ENCODE measurements at places on chromosomes 11 and 22.

DNA sequence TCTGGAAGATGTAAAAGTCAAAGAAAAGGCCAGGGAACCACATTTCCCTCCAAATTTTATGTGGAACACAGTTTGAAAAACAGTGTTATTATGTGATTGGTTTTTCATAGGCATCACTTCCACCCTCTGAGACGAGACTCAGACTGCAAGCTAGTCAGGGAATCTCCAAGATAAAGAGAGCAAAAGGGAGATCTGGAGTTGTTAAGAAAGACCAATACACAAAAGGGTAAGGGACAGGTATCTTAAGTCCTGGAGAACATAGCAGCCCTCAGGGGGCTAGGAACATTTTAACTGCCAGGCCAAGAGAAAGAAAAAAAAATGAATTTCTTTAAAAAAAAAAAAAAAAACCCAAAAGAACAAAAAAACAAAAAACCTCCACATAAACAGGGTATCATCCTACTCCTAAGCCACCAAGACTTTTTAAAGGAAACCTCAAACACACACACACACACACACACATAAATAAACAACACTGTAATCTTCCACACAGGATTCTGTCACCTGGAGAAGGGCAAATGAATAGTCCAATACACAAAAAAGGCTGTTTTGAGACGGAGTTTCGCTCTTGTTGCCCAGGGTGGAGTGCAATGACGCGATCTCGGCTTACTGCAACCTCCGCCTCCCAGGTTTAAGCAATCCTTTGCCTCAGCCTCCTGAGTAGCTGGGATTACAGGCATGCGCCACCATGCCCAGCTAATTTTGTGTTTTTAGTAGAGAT lies 44.5 kb downstream of the CELF1 start:
- no peak for DNase-seq

GRCh38 chr11:113034576-113034975 lies 73.4 kb downstream of the NCAM1 start:
- DNase-seq, result no peak

DNA sequence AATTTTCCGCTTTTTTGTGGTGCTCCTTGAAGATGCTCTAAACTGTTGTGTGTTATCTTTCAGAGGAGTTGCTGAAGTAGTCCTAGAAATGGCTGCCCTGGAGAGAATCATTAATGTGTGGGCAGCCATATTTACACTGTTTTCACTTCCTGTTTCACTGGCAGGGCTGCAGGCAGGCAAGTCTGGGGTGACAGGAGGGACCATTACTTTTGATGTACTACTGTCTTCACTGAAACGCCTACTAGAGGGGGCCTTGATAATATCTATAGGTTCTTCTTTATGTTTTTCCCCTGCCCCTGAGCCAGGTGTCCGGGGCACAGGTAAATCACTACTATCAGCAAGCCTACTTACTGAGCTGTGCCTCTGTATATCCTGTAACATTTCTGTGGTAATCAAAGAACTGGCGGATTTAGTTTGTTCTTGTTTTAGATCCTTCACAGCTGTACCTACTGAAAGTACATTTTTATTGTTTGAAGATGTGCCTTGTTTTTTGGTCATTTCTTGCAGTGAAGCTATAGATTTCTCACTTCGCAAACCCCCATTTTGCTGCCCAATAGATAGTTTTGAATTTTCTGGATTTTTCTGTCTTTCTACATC lies 39.7 kb downstream of the ACAT1 start:
- DNase-seq, result no peak

- no peak for DNase-seq
These were observed 4.8 kb upstream of the PLA2G6 start for GRCh38 chr22:38186429-38186828.

DNA sequence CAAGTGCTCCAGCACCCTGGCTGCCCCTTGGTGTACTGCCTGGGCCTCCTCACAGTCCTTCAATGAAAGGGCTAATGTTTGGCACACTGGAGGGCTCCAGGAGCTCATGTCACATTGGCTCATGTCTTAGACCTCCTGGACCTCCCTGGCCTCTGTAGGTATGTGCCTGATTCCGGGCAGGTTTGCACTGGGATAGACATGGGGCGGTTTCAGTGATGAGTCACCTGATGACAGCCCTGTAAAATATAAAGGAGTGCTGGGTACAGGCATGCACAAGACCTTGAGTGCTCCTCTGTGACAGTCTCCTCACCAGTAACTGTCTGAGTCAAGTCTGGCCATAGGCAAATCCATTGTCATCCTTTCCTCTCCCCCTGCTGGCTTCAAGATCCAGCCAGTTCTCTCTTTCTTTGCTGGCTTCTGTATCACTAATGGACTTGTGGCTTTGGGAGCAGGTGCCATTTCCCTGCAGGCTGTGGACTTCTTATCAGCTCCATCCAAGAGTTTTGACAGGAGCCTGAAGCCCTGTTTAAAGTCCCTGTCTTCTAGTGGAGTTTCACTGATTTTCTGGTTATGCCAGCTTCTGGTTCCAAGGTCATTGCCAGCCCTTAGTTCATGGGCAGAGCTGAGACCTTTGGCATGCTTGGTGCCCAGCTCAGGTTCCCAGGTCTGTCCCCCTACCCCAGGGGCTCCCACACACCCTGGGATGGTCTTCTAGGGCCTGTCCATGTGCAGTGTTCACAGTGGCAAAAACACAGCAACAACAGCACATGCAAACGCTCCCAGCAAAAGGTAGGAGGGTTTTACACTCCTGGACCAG lies 22.7 kb upstream of the P2RY2 start:
- DNase-seq, result peak; percentile 81

- no peak for DNase-seq
These were observed 28.3 kb upstream of the KCNA4 start for GRCh38 chr11:30045144-30045543.

DNA sequence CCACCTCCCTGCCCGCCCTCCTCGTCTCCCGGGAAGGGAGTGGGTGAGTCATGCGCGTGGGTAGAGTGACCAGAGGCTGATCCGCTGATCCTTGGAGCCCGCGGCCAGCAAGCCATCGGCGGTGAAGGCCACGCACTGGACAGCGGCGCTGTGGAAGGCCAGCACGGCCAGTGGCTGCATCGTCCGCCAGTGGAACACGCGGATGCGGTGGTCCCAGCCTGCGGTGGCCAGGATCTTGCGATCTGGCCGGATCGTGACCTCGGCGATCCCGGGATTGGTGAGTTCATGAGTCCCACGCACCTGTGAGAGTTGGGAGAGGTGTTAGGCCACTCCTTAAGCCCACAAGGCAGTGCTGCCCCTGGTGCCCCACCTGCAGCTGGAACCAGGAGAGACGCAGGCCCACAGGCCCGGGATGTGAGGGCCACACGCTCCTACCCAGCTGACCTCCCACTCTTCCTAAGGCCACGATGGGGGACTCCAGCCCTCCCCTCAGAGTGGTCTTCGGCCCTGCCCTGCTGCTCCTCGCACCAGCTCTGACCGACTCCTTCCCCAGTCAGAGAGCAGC lies 28.2 kb downstream of the TBX1 start:
- no peak for DNase-seq

- DNase-seq, result no peak
These were observed 2.2 kb downstream of the PLAAT5 start for GRCh38 chr11:63488789-63489188.

- DNase-seq, result no peak
These were observed 2.4 kb downstream of the ALX4 start for GRCh38 chr11:44307340-44308099.

DNA sequence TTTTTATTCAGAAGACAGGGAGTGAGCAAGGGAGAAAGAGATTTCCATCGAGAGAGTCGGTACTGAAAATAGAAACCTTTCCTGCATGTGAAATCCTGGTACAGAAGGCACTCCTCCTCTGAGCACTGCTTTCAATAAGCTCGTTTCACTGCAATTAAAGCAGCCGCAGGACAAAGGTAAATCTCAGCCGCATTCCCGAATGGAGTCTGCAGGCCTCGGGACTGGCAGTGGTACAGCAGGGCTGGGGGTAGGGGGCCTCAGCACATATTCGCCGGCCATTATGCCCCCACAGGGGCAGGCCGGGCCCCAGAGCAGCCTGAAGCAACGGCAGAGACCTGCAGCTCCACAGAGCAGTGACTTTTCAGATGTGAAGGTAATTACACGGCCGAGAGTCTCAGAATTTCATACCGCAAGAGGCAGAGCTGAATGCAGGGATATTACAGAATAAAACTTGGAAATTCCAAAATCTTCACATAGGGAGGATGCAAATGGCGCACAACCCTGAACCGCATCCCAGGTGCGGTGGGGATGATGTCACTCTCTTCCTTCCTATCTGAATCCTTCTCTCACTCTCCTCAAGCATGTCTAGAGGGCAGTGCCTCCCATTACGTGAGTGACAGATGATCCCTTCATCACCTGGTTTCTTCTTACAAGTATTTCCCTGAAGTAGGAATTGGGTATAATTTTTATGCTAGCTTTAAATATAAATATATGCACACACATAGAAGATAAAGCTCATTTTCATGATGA lies 622.1 kb downstream of the OPCML start:
- no peak for DNase-seq

Measured in HT1080 (cell line).